ENCODE measurements at places on chromosomes 3 and 15.

- no peak for DNase-seq
Measured at GRCh38 chr3:130779031-130779430, 32.4 kb upstream of the PIK3R4 start.

GRCh38 chr15:35170207-35170606 lies 85.1 kb upstream of the NANOGP8 start:
- DNase-seq: no peak

GRCh38 chr3:8070011-8070410 lies 431.6 kb upstream of the LMCD1 start:
- no peak for DNase-seq

DNA sequence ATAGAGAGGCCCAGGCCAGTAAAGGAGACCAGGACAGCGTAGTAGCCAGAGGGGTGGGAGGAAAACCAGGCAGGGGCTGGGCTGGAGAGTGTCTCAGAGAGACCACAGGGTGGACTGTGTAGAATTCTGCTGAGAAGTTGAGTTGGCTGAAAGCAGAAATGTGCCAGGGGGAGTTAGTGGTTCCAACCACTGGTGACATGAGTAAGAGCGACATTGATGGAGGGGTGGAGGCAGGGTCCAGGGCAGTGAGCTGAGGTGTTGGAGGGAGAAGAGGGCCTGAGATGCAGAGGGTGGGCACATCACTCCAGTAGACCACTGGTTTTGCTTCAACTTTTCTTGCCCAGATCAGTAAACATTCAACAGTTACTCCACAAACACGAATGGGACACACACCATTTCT lies 106.5 kb downstream of the ASB7 start:
- DNase-seq: peak; percentile 4

DNA sequence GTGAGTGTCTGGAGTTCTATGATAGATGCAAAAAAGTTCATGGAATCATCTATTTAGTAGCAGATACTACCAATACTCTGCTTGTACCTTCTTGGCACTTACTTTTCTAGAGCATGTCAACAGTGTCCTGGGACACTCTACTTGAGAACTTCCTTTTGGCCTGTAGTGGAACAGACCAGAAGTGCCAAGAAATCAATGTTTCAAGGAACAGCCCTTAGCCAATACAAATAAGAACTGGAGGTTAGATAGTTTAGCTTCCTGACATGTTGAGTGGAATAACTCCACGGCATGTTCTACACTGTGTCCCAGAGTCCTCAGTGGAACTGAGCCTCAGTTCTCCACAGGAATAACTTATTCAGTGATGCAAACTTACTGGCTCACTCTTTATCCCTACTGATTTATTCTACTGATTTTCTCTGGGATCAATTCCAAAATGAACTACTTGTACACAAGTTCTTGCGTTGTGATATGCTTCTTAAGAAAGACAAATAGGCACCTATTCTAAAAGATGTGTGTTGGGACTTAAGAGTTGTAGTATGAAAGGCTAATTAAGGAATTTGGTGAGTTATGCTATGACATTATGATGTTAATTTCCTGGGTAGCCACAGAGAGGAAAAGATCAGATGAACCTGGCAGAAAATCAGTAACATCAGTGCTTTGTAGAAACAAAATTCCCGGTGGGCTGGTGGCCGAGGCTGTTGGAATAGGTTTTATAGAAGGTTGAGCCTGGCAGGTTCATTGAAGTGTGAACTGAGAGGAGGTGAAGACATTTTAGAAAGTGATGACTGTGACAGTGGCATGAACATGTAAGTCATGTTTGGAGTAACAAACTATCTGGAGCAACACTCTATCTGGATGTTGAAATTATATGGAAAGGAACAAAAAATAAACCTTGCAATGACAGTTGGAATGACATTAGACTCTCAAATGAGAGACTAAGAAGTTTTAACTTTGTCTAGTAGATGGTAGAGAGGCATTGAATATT lies 101.8 kb upstream of the RBMS3 start:
- no peak for DNase-seq

GRCh38 chr3:127444761-127445160 lies 145.8 kb downstream of the TPRA1 start:
- DNase-seq: no peak

- no peak for DNase-seq
Measured at GRCh38 chr3:56795097-56795828, 6.5 kb downstream of the ARHGEF3 start.

GRCh38 chr15:52153900-52154895 lies 37.0 kb downstream of the GNB5 start:
- no peak for DNase-seq

DNA sequence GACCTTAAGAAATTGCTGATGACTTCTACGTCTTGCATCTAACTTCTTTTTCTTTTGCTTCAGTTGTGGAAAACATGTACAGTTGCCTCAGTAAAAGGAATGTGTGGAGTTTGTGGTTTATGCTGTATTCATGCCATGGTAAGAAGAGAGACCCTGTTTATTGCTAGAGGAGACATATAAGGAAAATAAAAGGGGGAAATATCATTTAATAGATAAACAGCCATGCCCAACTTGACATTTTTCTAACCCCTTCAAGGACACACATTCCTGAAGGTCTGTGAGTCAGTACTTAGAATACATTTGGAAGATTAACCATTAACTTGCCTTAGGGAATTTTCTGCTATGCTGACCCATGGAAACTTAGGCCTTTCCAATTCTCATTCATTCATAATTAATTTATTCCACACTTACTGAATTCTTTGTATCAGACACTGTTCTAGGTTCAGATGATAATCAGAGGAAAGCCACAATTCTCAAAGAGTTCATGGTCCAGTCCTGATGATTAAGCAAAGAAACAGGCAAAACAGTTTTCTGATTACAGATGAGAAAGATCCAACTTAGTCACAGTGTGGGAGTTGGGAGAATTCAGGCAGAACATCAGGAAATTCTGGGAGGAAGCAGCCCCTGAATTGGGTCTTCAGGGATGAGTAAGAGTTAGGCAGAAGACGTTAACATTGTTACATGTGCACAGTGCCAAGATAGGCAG lies 329.8 kb upstream of the RASGRP1 start:
- no peak for DNase-seq

GRCh38 chr15:32843219-32843815 lies 125.5 kb downstream of the GREM1 start:
- DNase-seq: no peak

Data from testis (tissue), 5 donors.